ENCODE measurements at places on chromosomes 1 and 21. TPM values are rescaled to one million over a fixed set of nuclear protein-coding genes. Genes with fewer than 3 reads are reported as not detected.

DNA sequence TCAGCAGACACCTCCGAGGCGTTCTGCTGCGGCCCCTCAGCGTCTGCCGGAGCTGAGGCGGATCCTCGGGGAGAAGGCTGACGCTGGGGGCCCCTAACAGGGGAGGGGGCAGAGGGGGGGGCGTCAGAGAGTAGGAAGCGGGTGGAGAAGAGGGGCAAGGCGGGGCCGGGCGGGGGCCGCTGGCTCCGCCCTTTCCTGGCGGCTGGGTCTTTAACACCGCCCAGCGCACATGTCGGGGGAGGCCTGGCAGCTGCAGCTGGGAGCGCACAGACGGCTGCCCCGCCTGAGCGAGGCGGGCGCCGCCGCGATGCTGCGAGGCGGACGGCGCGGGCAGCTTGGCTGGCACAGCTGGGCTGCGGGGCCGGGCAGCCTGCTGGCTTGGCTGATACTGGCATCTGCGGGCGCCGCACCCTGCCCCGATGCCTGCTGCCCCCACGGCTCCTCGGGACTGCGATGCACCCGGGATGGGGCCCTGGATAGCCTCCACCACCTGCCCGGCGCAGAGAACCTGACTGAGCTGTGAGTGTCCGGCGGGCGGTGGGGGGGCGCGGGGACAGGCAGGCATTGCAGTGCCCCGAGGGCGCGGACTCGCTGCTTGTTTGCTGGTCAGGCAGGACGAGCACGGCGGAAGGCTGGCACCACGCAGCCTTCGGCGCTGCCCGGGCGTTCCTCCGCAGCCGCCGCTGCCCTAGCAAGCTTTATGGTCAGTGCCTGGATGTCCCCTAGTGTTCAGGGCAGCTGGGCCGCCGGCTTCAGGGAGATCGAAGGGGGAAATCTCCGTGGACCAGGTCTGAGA, at the start of gene NTRK1:
Gene NTRK1 (plus strand): TSS at position 238 of the 796 bp plus-strand sequence. CDS start 70 bp downstream, at position 308.
- DNase-seq = no peak

GRCh38 chr1:222375701-222376100, 172.2 kb downstream of the HHIPL2 start:
- DNase-seq = no peak

DNA sequence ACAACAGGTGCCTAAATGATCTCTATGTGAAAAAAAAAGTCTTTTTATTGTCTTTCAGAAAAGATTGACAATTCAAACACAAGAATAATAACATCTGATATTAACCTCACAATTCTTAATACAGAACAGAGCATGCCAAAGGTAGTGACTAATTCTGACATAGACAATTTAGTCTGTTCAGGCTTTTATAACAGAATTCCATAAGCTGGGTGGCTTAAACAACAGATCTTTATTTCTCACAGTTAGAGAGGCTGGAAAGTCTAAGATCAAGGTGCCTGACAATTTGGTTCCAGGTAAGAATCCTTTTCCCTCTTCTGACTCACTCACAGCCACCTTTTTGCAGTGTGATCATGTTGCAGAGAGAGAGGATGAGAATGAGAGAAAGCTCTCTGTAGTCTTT, 27.0 kb downstream of the DPYD start:
- no peak for DNase-seq

- DNase-seq = no peak
Observed at GRCh38 chr1:90561911-90562310, 155.2 kb downstream of the BARHL2 start.

TNFRSF4 gene
- total RNA-seq = not detected

IL19 gene
- not detected for total RNA-seq
